ENCODE measurements at places on chromosomes 5 and 9. TPM values are rescaled to one million over a fixed set of nuclear protein-coding genes. Genes with fewer than 3 reads are reported as not detected.

DNA sequence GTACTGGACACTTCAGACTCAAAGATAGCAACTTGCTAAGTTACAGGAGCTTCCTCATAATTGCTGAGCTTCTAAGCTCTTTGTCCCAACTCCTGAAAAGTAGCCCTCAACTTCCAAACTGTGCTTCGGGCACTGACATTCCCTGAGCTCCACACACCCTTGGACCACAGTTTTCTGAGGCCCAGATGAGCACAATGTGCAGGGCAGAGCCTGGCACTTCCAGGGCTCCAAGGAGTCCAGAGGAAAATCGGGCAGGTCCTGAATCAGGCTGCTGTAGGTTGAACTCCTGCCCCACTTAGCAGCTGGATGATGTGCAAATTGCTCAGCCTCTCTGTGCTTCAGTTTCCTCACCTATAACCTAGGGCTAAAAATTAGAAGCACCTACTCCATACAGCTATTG is 54.6 kb upstream of the KCNIP1 start:
- no peak for DNase-seq

- DNase-seq: peak; percentile 82
These were observed 118.1 kb downstream of the DPYSL3 start for GRCh38 chr5:147391781-147392180.

DNA sequence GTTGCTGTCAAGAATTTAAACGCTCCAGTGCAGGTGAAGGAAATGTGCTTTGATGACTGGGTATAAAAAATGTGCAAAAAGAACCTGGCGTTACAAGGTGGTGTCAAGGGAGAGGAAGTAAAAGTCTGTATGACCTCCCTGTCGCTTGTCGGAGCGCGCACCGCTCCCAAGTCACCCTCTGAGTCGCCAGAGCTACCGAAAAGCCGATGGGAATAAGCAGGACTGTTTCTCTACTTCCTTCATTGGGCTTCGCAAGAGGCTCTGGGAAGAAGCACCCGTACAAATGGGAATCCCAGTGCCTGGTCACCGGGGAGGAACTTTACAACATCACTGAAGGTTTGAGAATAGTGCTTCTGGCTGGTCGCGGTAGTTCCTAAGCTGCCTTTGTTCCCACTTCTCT is 1.3 kb upstream of the DMRT2 start:
- no peak for DNase-seq

- DNase-seq: no peak
These were observed 89.3 kb upstream of the SV2C start for GRCh38 chr5:75993643-75994520.

DNA sequence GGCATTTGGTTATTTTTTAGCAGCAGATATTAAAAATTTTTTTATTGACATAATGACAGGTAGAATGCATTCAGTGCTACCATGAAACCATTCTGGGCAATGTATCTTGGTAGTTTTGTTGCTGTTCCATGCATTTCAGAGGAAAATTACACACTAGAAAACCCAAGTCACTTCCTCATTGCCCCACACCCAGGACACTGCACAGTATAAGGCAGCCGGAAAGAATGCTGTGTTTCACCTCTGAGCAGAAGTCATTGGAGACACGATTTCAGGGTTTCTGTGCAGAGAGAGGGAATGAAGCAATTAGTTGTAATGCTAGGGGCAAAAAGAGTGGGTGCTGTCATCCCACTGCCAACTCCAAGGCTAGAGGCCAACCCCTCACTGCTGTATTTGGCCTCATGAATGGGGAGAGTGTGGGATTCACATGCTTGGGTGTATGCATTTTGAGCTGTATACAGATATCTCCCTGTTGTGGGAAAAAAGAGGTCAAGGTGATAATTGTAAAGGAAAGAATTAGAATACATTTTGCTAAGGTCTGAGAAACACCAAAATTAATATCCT is 290.5 kb downstream of the BNC2 start:
- no peak for DNase-seq

DNA sequence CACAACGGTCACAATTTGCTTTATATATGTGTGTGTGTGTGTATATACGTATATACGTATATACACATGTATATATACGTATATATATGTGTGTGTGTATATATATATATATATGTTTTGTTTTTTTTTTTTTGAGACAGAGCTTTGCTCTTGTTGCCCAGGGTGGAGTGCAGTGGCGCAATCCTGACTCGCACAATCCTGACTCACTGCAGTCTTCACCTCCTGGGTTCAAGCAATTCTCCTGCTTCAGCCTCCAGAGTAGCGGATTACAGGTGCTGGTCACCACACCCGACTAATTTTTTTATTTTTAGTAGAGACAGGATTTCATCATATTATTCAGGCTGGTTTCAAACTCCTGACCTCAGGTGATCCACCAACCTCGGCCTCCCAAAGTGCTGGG is 3.1 kb downstream of the RNF38 start:
- no peak for DNase-seq

- no peak for DNase-seq
These were observed 747.7 kb downstream of the KCTD16 start for GRCh38 chr5:144918371-144918770.

- no peak for DNase-seq
These were observed 410.7 kb downstream of the DNAH5 start for GRCh38 chr5:13533833-13534232.

DNA sequence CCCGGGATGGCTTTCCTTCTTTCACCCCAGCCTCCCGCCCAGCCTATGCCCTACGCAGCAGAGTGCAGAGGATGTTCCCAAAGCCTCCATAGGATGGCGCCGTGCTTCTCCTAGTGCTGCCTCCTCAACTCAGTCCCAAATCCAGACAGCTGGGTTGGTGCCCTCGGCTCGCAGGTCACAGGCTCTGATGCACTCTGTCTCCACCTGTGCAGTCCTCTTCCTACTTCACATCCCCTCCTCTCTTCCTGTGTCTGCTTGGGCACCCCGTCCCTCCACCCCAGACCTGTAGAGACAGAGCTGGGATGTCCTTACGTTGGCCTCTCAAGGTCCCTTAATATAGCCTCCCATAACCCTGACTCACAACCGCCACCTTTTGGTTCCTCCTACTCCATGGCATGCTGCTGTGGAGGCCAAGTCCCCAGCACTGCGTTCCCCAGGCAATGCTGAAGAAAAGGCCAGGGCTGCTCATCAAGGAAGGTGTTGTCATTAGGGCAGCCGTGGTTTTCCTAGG is 314.4 kb downstream of the GADD45G start:
- peak; percentile 58 for DNase-seq

GRCh38 chr5:4348423-4348822 is 752.8 kb downstream of the IRX1 start:
- DNase-seq: no peak

DNA sequence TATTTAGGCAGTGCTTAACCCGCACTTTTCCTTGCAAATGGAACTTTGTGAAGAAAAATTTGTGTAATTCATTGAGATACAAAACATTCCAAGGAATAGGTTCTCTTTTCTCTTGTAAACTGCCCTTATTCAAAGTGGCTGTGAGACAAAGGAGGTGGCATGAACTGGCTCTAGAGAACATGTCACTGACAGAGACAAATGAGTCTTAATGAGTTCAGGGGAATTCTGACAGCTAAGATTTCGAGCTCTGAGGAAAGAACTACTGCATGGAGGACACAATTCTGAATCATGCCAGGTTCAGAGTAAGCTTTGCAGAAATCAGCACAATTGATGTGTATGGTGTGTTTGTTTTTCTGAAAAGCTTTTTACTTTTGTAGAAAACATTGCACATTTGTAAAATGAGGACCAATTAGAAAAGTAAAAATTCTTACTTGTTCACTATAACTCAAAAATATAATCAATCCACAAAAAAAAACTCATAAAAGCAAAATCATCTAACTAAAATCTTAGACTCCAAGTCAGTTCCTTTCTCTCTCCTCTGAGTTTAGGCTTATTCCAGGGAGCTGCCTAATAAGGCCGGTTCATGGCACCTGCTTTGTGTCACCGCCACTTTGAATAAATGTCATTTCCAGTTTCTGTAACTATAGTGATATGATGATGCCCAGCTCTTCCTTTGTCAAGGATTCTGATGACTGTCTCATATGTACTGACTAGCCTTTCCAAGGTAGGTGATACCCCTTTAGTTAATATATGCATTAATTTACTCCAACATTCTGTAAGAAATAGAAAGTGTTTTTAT is 163.2 kb downstream of the HCN1 start:
- DNase-seq: no peak

DNA sequence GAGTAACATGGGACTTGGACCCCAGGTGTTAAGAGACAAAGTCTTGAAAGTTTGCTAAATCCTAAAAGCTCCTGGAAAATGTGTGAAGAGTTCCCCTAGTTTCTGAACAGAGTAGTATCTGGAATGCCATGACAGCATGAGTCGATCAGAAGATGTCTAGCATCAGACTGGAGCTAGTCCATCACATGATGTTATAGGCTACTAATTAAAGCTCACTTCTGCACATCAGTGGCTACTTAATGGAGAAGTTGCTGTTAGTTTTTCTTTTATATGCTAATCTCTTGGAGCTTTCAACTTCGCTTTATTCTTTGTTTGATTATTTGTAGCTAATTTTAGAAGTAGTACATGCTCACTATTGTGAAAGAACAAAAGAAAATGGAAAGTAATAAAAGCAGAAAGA is 471.3 kb upstream of the KLF4 start:
- no peak for DNase-seq

DNA sequence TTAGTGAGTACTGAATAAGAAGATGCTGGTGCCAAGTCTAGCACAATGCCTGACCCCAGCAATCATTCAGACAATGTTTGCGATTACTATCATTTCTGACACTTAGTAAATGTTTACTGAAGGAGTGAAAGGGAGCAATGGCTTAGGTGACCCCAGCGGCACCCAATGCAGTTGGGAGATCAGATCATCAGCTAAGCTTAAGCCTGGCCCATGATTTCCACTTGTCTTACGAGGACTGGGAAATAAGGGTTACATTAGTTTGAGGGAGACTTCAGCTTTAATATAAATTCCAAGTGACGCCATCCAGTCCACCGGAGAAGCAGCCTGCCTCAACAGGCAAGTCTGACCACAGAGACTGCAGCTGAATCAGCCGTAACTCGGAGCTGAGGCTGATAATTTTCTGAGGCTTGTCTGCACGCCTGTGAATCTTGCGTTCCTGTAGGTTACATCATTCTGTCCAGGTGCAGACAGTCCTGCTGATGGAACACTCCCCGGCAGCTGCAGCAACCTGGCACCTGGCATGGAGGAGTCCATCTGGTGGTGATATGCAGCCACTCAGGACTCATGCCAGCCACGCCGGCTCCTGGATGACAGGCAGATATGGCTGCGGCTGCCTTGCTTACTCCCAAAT is 34.9 kb upstream of the FGF1 start:
- DNase-seq: no peak

DNA sequence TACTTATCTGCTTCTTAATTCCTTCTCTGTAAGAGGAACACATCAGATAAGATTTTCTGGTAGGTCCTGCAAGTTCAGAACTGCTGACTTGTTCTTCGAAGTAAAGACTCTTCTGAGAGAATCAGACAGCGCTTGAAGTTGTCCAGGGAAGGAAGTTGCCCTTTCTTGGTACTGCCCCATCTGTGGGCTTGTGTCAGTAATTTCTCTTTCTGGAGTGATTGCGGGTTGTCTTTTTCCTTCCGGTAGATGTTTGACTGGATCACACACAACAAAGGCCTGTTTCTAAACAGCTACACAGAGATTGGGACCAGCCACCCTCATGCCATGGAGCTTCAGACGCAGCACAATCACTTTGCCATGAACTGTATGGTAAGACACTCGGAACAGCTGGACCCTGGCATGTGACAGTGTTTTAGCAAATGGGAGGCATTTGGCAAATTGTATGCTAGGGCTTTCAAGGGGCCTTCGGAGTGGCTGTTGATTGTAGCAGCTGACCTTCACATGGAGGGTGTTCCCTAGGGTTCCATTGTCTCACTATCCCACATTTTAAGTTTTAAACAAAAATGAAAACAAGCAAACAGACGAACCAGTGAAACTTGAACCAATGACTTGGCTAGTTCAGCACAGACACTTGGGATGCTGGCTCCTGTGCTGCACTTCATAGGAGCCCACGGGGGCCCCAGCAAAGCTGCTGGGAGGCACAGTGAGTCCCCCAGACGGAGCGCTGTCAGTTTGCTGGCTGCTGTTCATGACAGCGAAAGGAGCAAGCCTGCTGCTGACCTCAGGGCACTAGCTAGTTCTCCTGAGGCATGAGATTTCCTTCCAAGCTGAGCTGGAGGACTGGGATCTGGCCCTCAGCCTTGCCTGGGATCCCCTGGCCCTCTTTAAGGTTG is 149.9 kb downstream of the TRIO start:
- DNase-seq: no peak

GRCh38 chr9:29865764-29866313 is 2292.6 kb upstream of the C9orf72 start:
- no peak for DNase-seq

DNA sequence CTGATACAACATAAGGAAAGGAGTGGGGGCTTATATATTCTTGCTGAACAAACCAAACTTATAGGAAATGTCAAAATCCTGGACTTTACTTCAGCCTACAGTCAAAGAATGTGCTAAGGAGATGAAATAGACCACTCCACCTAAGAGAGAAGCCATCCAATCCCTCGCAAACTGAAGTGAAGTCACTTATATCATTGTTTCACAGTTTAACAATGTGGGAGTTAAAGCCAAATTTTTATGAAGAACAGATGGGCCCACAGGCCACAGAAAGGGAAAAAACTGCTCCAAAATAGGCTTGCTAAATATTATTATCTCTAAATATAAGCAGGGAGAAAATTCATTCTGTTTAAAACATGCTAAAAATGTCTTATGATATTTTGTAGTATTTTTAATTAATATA is 233.3 kb downstream of the GAS1 start:
- no peak for DNase-seq

GRCh38 chr9:130347036-130347435 is 81.5 kb downstream of the HMCN2 start:
- DNase-seq: no peak

- no peak for DNase-seq
These were observed 513.4 kb downstream of the CSNK1G3 start for GRCh38 chr5:124025306-124025845.

GRCh38 chr5:84825606-84826005 is 440.9 kb upstream of the EDIL3 start:
- DNase-seq: no peak

Gene TMC1
- total RNA-seq: not detected

Gene CDH9
- not detected for total RNA-seq

Gene BSPRY
- 0.48 TPM for total RNA-seq

Gene ACOT12
- not detected for total RNA-seq

Gene TRIM7
- 4.1 TPM for total RNA-seq

Gene PCDHA7
- 0.07 TPM for total RNA-seq

Gene FOXD4L5
- not detected for total RNA-seq

Gene SCGB3A2
- not detected for total RNA-seq

Gene NMUR2
- not detected for total RNA-seq
